ENCODE measurements at places on chromosomes 4 and X.

GRCh38 chrX:107763647-107764046 is 11.9 kb downstream of the TSC22D3 start:
- peaks cover 2% of the 10 kb centered on the region for H3K27me3 ChIP-seq
- no peaks in the 10 kb centered on the region for H3K36me3 ChIP-seq
- no peaks in the 10 kb centered on the region for H3K4me1 ChIP-seq
- H3K4me3 ChIP-seq, result no peak overlapping the region
- no peak for DNase-seq
- no peak overlapping the region for H3K27ac ChIP-seq

DNA sequence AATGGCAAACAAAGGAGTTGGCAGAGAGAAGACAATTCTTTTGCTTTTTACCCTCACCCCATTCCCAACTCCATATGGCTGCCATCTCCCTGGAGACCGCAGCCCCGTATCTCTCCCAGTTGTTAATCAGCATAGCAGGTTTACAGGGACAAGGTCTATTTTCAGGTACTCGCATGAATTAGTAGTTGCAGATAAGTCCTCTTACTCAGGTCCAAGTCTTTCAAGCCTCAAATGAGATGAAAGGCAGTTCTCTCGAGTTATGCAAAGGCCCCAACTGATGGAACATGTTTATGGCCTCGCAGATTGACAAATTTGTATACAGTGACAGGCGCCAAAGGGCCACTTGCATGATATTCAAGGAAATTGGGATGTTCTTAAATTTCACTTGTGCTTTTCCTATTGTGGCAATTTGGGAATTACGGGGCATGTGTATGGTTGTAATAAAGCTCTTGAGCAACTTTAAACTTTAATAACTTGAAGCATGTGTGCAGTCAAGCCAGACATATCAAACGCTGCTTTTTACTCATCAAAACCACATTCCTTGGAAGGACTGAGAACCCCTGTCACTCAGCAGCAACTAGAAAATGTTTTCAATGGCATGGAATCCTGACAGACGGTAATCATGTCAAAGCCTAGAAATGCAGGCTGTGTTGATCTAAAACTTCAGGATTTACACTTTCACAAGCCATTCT is 45.1 kb downstream of the KDR start:
- no peak overlapping the region for H3K4me3 ChIP-seq
- peaks cover 3% of the 10 kb centered on the region for H3K27me3 ChIP-seq
- no peak for DNase-seq
- no peaks in the 10 kb centered on the region for H3K36me3 ChIP-seq

- H3K27me3 ChIP-seq, result no peaks in the 10 kb centered on the region
- no peak overlapping the region for H3K27ac ChIP-seq
- no peaks in the 10 kb centered on the region for H3K36me3 ChIP-seq
- H3K4me3 ChIP-seq, result no peak overlapping the region
Observed at GRCh38 chrX:12065251-12065650, 73.0 kb upstream of the FRMPD4 start.

GRCh38 chr4:169941141-169941540 is 85.1 kb downstream of the MFAP3L start:
- H3K4me1 ChIP-seq, result peaks cover 5% of the 10 kb centered on the region
- DNase-seq, result no peak
- H3K36me3 ChIP-seq, result peaks cover 3% of the 10 kb centered on the region
- no peak overlapping the region for H3K27ac ChIP-seq

DNA sequence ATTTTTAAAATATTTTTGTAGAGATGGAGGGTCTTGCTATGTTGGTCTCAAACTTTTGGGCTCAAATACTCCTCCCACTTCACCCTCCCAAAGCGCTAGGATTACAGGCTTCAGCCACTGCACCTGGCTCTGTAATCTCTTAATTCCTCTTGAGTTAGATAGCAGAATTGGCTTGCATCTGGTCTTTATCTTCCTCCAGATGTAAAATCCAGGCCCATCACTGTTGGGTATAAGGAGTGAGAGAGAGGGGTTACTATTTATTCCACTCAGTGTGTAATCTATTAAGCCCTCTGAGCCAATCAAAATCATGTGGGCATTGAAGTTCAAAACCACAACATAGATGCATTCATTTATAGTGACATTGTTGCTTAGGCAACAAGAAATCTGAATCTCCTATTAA is 33.9 kb downstream of the ANK2 start:
- H3K27ac ChIP-seq, result peak overlapping the region; percentile 17
- peaks cover 14% of the 10 kb centered on the region for H3K27me3 ChIP-seq
- DNase-seq, result no peak
- peaks cover 43% of the 10 kb centered on the region for H3K4me1 ChIP-seq
- no peaks in the 10 kb centered on the region for H3K36me3 ChIP-seq
